ENCODE measurements at places on chromosomes 2 and 18.

GRCh38 chr2:226671141-226671676 is 128.4 kb downstream of the IRS1 start:
- no peak for DNase-seq

DNA sequence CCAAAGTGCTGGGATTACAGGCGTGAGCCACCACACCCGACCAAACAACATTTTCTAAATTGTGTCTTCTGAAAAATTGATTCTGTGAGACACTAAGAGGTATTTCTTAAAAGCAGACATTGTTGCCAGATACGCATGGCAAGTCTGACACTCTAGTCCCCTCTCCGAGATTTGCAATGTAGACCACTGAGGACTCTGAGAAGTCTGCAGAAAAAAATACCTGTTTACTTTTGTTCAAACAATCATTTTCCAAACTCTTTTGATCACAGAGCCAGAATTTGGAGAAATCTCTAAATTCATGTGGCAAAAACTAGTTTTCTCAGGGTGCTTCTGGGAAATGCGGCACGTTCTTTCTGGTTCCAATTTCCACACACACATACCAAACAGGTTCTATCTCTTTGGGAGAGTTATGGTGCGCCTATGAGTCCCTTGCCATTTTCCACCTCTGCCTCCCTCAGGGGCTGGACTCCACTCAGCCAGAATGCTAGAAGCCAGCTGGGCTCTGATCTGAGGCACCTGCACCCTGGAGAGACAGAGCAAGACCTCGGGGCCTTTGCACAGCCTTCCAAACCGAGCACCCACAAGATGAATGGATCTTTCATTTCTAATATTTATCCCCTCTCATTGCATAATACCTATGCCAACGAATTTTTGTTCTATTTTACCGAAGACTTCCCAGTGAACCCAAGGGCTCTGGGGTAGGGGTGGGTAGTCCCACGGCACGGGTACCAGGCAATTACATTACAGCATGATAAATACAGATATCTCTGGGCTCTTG is 152.7 kb downstream of the MYCN start:
- DNase-seq: no peak

- DNase-seq: no peak
These were observed 271.8 kb downstream of the NEDD4L start for GRCh38 chr18:58315739-58316215.

DNA sequence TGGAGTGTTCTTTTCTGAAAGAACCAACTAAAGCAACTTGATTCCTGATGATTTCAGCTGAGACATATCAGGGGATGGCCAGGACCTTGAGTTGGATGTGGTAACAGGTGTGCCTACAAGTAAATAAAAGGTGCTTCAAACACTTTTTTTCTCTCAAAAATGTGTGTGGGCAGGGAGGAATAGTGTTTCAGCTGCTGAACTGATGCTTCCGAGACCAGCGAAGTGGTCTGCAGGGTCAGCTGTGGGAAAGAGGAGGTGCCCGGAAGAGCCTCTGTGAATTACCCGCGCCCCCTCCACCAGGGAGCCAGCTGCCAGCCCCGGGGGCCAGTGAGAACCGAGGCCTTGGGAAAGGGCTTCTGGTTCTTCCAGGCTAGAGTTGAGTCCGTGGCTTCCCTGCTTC is 249.3 kb downstream of the GBX2 start:
- DNase-seq: no peak

GRCh38 chr2:8602809-8603208 is 79.0 kb upstream of the ID2 start:
- peak; percentile 71 for DNase-seq

DNA sequence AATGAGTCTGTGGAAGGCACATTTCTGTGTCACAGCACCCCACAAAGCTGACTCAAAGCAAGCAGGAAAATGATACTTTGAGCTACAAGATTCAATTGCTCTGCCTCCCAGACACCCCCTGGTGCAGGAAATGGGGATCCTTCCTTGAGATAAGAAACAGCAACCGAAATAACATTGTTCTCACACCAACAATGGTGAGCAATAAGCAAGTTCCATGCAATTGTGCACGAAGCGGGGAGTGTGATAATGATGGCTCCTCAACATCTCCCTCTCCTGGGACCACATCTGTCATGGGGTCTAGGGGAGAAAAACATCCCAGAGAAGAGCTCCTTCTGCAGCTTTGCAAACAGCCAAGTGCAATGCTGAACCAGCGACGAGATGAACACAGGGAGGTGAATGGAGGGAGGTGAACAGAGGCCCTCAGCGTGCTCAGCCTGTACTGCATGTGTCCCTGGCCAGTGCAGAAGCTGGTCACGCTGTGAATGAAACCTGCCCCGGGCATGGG is 67.7 kb downstream of the PDCL3 start:
- no peak for DNase-seq

GRCh38 chr2:18475884-18476283 is 84.6 kb downstream of the RDH14 start:
- DNase-seq: no peak
